Trophoblast cell (in vitro differentiated cells and primary cell): ENCODE measurements at places on chromosomes 11 and 22.

- no peaks in the 10 kb centered on the region for H3K27me3 ChIP-seq
- H3K4me1 ChIP-seq = no peaks in the 10 kb centered on the region
- no peak for DNase-seq
These were observed 13.0 kb upstream of the OR6A2 start for GRCh38 chr11:6812390-6813005.

GRCh38 chr11:116454951-116455350 is 317.8 kb downstream of the BUD13 start:
- H3K27me3 ChIP-seq = no peaks in the 10 kb centered on the region
- H3K27ac ChIP-seq = no peak overlapping the region
- H3K4me3 ChIP-seq = no peak overlapping the region
- no peaks in the 10 kb centered on the region for H3K4me1 ChIP-seq
- no peaks in the 10 kb centered on the region for H3K36me3 ChIP-seq
- DNase-seq = no peak

DNA sequence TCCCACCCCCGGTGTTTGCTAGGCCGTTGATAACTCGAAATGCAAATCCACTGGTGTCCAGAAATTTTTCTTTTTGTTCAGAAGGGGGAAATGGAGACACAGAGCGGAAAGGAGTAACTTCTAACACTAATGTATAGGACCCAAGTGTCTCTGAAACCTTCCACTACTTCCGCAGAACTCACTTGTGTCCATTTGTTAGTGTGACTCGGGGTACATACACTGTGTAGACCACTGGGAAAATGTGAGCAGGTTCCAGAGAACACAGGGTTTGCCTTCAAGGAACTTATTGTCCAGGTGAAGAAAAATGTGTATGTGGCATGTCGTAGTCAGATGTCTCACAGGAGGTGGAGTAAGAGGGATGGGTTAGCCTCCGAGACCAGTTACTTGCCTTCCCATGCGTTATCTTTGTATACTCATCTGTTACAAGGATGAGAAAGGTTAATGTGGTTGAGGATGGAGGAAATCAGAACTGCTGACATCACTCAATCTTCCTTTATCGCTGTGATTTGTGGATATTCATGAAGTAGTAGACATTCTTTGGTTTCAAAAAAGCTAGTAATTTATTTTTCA is 857 bp downstream of the ARCN1 start:
- H3K27me3 ChIP-seq = no peaks in the 10 kb centered on the region
- H3K4me1 ChIP-seq = peaks cover 2% of the 10 kb centered on the region
- DNase-seq = peak; percentile 23
- peak overlapping the region; percentile 86 for H3K27ac ChIP-seq

DNA sequence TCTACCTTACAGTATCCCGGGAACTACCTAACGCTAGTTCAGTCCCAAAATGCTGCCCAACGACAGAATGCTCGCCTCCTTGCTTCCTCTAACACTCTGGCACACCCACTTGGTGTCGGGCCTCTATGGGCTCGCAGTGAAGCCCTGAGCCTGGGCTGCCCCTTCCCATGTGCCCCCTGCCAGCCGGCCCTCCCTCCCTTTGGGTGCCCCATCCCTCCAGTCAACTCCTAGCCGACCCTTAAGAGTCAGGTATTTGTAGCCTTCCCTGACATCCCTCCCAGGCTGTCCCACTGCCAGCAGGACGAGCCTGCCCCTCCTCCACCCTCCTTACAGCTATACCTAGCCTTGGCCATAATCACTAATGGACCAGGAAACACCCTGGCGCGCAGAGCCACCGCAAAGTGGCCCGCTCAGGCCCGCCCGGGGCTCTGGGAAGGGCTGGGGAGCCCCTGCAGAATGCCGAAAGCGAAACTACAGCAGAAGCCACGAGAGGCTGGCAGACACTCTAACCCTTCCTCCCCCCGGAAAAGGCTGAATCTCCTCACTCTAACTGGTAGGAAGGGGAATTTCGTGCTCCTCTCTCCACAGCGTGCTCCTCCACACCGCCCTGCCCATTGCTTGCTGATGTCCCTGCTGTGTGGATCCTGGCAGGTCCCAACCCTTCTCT is 8.2 kb downstream of the CBX7 start:
- DNase-seq = no peak
- H3K4me3 ChIP-seq = no peak overlapping the region
- no peak overlapping the region for H3K27ac ChIP-seq
- H3K27me3 ChIP-seq = no peaks in the 10 kb centered on the region
- peaks cover 7% of the 10 kb centered on the region for H3K4me1 ChIP-seq
- no peaks in the 10 kb centered on the region for H3K36me3 ChIP-seq

GRCh38 chr11:115889712-115890111 is 385.5 kb upstream of the CADM1 start:
- DNase-seq = no peak
- no peak overlapping the region for H3K4me3 ChIP-seq
- no peak overlapping the region for H3K27ac ChIP-seq
- H3K36me3 ChIP-seq = no peaks in the 10 kb centered on the region
- peaks cover 6% of the 10 kb centered on the region for H3K4me1 ChIP-seq

GRCh38 chr11:47889714-47890441 is 41.7 kb upstream of the NUP160 start:
- no peak for DNase-seq
- no peaks in the 10 kb centered on the region for H3K27me3 ChIP-seq
- no peak overlapping the region for H3K27ac ChIP-seq
- no peaks in the 10 kb centered on the region for H3K36me3 ChIP-seq
- no peak overlapping the region for H3K4me3 ChIP-seq

DNA sequence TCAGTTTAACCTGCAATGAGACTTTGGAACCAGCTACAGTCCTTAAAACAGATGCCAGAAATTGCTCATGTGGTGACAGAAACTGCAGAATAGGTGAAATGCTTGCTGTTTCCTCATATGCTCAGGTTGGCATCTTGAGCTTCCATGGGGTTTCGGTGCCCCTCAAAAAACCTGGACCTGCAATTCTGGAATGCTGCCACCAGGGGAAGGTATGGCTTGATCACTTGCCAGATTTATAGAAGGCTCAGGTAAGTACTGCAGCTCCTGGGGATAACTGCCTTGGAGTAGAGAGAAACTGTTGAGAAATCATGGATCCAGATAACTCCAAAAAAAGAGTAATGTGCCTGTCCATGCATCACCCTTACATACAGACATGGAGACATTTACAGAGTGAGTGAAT is 113.0 kb downstream of the CTTN start:
- H3K4me1 ChIP-seq = no peaks in the 10 kb centered on the region
- no peak for DNase-seq
- no peak overlapping the region for H3K27ac ChIP-seq
- no peak overlapping the region for H3K4me3 ChIP-seq
- no peaks in the 10 kb centered on the region for H3K27me3 ChIP-seq

GRCh38 chr11:130162733-130163132 is 3.2 kb downstream of the ST14 start:
- no peaks in the 10 kb centered on the region for H3K36me3 ChIP-seq
- DNase-seq = no peak
- H3K27ac ChIP-seq = no peak overlapping the region
- H3K4me3 ChIP-seq = no peak overlapping the region

- no peaks in the 10 kb centered on the region for H3K27me3 ChIP-seq
- no peak overlapping the region for H3K4me3 ChIP-seq
- no peaks in the 10 kb centered on the region for H3K36me3 ChIP-seq
- no peak for DNase-seq
These were observed 68.4 kb upstream of the SORL1 start for GRCh38 chr11:121383716-121384115.

DNA sequence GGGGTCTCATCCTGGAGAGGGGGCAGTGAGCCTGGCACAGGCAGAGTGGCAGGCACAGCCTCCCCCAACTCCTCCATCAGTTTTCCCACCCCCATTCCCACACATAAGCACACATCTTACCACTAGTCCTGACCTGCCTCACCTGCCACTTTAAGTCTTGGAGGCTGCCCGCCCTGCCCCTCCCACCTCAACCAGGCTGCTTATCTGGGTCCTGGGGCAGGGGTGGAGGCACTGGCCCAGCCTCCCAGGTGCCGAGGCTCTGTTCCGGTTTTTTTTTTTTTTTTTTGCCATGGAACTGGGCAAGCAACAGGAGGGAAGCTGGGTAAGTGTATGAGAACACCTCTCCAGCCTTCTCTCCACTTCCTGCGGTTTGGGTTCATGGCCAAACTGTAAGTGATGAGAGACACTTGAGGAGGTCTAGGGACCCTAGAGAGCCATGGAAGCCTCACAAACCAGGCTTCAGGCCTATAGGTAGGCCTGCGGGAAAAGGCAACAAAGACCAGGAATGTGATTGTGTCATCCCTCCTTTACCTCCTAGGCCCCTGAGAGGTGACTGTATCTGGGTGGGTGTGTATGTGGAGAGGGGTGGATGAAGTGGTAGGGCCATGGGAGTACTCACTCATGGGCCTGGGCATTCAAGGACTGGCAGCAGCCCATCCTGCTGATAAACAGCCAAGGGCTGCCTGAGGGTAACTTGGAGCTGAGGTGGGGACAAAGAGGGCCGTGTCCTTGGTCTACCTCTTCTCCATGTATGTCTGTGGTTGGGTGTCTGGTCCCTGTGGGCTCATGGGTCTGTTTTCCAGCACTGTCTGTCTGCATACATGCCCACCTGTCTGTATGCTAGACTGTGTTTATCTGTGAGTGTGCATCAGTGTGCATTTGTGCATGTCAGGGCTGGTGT is 22.6 kb downstream of the PHLDB1 start:
- no peak for DNase-seq
- no peak overlapping the region for H3K27ac ChIP-seq

DNA sequence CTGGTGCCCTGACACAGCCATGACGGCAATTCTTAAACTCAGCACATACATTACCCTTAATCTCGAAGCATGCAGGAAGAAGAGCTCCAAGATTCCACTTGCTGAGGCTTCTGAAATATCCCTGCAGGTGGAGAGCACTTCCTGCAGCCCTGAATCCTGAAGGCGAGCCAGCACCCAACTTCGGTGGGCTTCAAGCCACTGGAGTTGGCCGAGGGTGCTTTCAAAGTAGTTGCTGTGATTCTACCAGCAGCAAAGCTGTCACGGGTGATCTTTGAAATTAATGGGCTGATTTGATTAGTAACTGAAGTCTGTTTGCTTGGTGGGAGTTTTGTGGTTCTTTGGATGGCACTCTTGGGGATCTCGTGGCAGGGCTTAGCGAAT is 9.0 kb upstream of the FTH1 start:
- H3K4me1 ChIP-seq = peaks cover 18% of the 10 kb centered on the region
- no peak for DNase-seq
- H3K27me3 ChIP-seq = no peaks in the 10 kb centered on the region
- no peaks in the 10 kb centered on the region for H3K36me3 ChIP-seq
- H3K27ac ChIP-seq = no peak overlapping the region

- no peaks in the 10 kb centered on the region for H3K4me1 ChIP-seq
- no peaks in the 10 kb centered on the region for H3K36me3 ChIP-seq
- no peaks in the 10 kb centered on the region for H3K27me3 ChIP-seq
- H3K4me3 ChIP-seq = peak overlapping the region; percentile 49
These were observed 399.5 kb downstream of the BUD13 start for GRCh38 chr11:116373104-116373944.

GRCh38 chr11:116078101-116078591 is 573.9 kb upstream of the CADM1 start:
- H3K27ac ChIP-seq = no peak overlapping the region
- no peaks in the 10 kb centered on the region for H3K36me3 ChIP-seq
- peaks cover 19% of the 10 kb centered on the region for H3K4me1 ChIP-seq
- no peak for DNase-seq
- H3K4me3 ChIP-seq = no peak overlapping the region

GRCh38 chr11:121421149-121421901 is 30.8 kb upstream of the SORL1 start:
- H3K4me3 ChIP-seq = no peak overlapping the region
- H3K27ac ChIP-seq = no peak overlapping the region
- no peaks in the 10 kb centered on the region for H3K4me1 ChIP-seq

DNA sequence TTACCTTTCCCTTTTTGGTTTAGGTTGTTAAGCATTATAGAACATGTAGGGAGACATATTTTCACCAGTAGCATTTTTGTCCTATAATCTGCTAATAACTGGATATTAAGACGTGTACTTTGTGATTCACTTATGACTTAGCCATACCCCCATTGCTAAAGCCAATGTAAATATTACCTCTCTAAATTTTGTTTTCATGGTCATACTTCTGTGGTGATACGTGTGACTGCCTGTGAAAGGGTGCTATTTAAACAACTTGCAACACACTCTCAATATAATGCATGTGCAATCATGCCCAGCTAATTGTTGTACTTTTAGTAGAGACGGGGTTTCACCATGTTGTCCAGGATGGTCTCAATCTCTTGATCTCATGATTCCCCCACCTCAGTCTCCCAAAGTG is 36.2 kb upstream of the PAK1 start:
- no peaks in the 10 kb centered on the region for H3K4me1 ChIP-seq
- no peaks in the 10 kb centered on the region for H3K27me3 ChIP-seq
- H3K36me3 ChIP-seq = no peaks in the 10 kb centered on the region
- H3K27ac ChIP-seq = no peak overlapping the region
- DNase-seq = no peak
- no peak overlapping the region for H3K4me3 ChIP-seq

- H3K27me3 ChIP-seq = peaks cover 19% of the 10 kb centered on the region
- no peak overlapping the region for H3K27ac ChIP-seq
- H3K36me3 ChIP-seq = no peaks in the 10 kb centered on the region
- peak overlapping the region; percentile 27 for H3K4me3 ChIP-seq
- DNase-seq = peak; percentile 70
These were observed 26.7 kb upstream of the TOLLIP start for GRCh38 chr11:1335811-1336761.

GRCh38 chr11:131300439-131300717 is 70.0 kb upstream of the NTM start:
- no peaks in the 10 kb centered on the region for H3K4me1 ChIP-seq
- H3K4me3 ChIP-seq = no peak overlapping the region
- no peaks in the 10 kb centered on the region for H3K36me3 ChIP-seq
- H3K27ac ChIP-seq = no peak overlapping the region

DNA sequence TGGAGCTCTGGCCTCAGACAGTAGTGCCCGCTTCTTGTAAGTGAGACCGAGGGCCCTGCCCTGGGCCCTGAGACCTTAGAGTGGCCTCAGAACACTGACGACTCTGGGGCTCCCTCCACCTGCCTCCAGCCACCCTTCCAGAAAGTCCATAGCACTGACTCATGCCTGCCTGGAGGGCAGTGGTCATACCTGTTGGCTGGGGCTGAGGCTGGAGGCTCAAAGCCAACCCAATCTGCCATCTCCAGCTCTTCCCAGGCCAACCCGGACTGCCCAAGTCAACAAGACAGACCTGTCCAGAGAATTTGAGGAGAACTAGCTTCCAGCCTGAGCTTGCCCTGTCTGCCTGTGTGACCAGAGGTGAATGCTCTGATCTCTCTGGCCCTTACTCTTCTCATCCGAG is 66.9 kb upstream of the TTLL12 start:
- peaks cover 9% of the 10 kb centered on the region for H3K4me1 ChIP-seq
- peaks cover 2% of the 10 kb centered on the region for H3K27me3 ChIP-seq
- H3K4me3 ChIP-seq = no peak overlapping the region
